ENCODE measurements at places on chromosomes 6 and 20.

- DNase-seq, result no peak
These were observed 43.3 kb downstream of the SLC13A3 start for GRCh38 chr20:46607849-46608497.

- no peak for DNase-seq
These were observed 59.5 kb upstream of the ZNFX1 start for GRCh38 chr20:49337357-49337756.

DNA sequence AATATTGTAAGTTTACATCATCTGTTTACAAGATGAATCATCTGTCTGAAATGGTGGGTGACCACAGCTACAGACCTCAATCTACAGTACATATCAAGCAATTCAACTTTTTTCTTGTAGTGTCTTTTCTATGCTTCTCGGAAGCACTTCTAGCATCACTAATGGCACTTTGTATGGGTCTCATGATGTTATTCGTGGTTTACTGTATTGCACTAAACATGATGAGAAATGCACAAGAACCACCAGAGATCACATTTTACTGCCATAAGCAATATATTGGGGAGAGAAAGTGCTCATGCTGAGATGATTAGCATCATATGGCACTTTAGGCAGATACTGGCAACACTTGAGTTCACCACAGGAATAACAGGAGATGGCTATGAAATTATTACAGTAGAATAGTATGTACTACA lies 15.4 kb upstream of the BTBD3 start:
- no peak for DNase-seq

- no peak for DNase-seq
These were observed 6.1 kb upstream of the PKIG start for GRCh38 chr20:44576297-44576696.

DNA sequence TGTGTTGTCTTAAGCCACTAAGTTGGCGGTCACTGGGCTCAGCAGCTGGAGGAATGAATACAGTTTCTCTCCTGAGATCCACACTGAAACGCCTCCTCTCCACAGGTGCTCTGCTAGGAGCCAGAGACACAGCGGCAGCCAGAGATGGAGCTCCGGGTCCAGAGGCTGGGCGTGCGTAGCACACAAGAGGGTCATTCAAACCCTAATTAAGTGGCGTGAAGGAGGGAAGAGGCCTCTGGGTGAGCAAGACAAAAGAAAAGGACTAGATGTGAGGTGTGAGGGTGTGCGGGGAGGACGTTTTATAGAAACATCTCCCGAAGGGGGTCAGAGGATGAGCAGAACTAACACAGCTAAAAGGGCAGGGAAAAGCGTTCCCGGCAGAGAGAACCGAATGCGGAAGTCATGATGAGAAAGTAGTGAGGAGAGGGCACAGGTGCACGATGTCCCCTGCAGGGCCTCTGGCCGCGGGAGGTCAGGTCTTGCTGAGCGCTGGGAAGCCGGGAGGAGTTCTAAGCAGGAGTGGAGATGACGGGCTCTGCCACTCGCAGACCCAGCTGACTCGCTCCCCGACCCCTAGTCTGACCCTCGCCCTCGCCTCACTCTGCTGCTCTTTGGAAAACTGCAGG lies 54.4 kb downstream of the BMP7 start:
- no peak for DNase-seq

GRCh38 chr20:49272654-49273053 lies 5.2 kb downstream of the ZNFX1 start:
- DNase-seq, result no peak

- DNase-seq, result no peak
These were observed 32.1 kb downstream of the LRFN2 start for GRCh38 chr6:40555092-40555491.

DNA sequence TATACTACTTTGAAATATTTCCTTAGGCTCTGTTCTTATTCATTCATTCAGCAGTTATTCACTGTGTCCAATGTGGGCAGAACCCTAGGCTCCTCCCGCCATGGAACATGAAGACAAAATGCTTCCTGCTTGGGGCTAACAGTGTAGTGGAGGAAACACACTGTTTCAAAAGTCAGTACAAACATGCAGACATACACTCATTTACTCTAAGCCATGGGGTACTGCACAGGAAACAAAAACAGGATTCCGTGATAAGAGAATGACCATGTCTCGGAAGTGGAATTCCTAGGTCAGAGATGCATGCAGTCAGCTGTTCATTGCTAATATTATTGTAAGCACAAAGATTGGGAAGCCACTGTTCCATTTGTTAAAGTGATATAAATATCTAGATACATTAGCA lies 18.4 kb upstream of the FAM209A start:
- no peak for DNase-seq

DNA sequence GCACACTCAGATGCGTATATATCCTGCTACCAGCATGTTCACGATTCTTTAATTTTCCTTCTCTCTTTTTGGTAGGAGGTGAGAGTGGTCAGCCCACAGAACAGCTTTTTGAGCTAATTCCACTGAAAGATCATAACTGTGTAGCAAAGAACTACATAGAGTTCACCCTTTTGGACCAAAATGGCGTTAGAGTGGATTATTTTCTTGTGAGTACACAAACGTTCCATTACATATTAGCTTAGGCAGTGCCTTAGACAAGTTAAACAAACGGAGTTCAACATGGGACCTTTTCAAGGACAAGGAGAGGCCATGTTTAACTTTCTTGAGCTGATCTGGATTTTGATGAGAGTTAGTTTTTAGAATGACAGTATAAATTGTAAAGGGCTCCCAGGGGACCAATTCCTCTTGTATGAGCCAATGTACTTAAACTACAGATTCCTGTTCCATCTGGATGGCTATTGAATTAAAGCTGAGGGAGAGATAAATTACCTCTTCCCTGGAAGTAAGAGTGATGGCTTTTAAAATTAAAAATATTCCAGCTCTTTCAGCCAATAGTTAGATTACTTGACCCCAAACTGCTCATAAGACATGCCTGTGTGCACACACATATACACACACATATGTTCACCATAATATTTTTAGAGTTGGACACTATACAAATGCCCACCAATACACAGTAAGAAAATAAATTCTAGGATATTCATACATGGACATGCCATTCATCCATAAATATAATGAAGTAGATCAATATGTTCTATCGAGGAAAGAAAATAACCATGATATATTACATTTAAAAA lies 25.6 kb upstream of the ARMH2 start:
- no peak for DNase-seq

GRCh38 chr6:134491477-134491876 lies 173.6 kb upstream of the SGK1 start:
- no peak for DNase-seq

- DNase-seq, result no peak
These were observed 20.9 kb upstream of the SMOC2 start for GRCh38 chr6:168420084-168420483.

- DNase-seq, result no peak
These were observed 102.6 kb downstream of the SPTLC3 start for GRCh38 chr20:13111249-13111911.

GRCh38 chr6:170035044-170035443 lies 255.8 kb downstream of the DLL1 start:
- no peak for DNase-seq

- no peak for DNase-seq
These were observed 4.8 kb downstream of the ZBP1 start for GRCh38 chr20:57615445-57615811.

DNA sequence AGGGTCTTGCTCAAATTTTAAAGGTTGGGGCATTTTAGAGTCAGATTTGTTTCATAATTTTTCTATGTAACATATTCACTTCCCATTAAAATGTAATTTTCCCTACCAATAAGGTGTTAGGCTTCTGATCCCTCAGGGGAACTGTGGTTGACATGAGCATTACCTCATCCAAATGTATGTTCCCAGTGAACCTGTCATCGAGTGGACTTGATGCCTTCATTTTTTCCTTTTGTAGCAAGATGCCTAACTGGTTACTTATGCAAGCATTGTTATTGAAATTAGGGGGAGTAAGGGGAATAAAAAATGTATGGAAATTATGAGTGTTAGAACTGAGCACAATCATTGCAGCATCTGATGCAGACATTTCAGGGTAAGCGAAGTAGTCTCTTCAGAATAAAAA lies 360.5 kb downstream of the BCKDHB start:
- no peak for DNase-seq

DNA sequence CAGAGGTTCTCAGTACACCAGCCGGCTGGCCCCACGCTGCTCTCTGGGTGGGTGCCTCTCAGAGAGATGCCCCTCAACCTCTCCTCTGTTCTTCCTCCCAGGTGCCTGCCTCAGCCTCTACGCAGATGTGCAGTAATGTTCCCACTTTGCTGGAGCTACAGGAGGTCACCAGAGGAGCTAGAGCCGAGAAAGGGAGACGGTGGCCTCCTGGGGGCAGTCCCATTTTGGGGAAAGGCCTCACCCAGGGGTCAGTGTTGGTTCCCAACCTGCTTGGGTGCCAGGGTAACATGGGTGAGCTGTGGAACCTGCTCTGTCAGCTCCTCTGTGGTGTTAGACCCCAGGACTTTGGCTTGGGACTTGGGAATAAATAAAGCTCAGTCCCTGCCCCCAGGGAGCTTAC lies 145.3 kb upstream of the MLN start:
- DNase-seq, result no peak

GRCh38 chr20:12305188-12305950 lies 387.7 kb downstream of the BTBD3 start:
- no peak for DNase-seq

DNA sequence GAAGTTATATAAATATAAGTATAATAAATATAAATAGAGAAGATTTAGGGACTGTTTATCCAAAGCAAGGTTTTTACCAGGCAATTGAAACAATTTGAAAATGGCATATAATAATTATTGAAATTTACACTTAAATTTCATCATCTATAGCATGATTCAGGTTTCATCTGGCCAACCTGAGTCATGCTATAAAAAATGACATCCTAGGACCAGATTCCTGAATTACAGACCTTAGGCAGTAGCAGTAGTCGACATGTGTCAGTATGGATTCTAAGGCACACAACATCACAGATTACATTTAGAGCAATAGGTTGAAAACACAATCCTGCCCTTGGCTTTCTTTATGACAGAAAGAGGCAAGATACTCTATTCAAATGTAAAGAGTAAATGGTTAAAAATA lies 592.3 kb downstream of the PHF3 start:
- no peak for DNase-seq

DNA sequence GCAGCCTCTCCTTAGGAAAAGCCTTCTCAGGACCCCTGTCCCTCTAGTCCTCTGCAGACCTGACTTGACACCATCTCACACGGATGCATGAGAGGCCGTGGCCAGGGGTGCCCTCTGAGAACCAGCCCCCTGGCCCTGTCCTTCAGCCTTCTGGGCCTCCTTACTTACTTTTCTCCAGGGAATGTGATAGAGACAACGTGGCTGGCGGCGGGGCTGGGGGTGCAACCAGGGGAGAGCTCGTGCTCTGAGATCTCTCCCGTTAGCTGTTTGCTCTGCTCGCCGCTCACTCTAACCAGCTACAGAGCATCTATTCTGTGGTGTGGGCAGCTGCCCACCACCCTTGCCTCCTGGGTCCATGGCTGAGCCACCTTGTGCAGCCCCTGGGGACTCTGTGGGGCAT lies 14.7 kb downstream of the GPR31 start:
- DNase-seq, result no peak

Measured in activated naive CD8-positive, alpha-beta T cell treated with anti-CD3 and anti-CD28 coated beads, Interleukin-2, amount 50 U/mL, for 24 hours (primary cell).